ENCODE measurements at places on chromosomes 7 and 10.

DNA sequence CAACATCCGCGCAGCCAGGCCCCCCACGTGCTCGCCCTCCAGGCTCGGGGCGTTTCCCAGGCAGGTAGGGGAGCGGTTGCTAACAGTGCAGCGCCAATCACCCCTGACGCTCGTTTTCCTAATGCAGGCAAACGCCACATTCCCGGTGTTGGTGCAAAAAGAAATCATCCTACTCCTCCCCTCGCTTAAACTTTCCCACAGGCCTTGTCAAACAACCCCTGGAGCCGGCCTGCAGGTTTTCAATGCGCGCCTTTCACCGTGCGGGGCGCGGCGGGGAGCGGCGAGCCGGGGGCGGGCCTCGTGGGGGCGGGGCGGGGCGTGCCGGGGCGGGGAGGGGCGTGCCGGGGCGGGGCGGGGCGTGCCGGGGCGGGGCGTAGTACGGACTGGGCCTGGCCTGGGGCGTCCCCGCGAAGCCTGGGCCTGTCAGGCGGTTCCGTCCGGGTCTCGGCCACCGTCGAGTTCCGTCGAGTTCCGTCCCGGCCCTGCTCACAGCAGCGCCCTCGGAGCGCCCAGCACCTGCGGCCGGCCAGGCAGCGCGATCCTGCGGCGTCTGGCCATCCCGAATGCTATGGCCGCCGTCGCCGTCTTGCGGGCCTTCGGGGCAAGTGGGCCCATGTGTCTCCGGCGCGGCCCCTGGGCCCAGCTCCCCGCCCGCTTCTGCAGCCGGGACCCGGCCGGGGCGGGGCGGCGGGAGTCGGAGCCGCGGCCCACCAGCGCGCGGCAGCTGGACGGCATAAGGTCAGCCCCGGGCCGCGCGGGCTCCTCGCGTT is at the start of gene ECHDC3:
TSS of gene ECHDC3 (plus strand) at position 374 of the 770 bp plus-strand sequence. CDS start at position 569, 195 bp downstream.
- DNase-seq, result peak; percentile 28

GRCh38 chr7:24323961-24324480 is 40.0 kb downstream of the NPY start:
- DNase-seq, result no peak

DNA sequence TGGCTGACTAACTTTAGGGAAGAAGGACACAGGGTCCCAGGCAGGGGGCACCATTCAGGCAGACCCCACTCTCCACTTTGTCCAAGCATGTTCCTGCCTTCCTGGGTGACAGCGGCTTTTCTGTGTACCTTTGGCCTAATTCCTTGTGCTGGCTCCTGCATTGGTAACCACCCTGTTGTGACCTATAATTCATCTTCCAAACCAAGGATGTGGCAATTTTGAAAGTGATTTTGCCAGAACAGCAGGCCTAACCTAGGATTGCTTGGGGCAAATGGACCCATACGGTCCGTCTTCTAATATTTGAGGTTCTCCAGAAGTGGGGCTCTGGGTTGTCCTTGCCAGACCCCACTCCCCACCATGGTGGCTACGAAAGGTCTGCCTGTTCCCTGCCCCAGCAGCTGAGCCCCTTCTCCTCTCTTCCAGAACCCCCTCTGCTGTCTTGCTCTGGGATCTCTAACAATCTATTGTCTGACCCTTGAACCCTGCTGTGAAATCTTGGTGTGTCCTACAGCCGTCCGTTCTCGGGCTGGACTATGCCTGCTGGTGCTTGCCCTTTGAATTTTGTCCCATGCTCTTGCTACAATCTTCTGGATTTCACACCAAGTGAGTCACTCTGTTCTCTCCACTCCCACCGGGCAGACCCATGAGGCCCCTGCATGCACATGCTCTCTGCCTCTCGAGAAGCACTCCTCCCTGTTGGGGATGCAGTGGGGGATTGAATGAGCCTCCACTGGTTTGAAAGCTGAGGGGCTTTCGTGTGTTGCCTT is 316.0 kb downstream of the CXCL12 start:
- no peak for DNase-seq

DNA sequence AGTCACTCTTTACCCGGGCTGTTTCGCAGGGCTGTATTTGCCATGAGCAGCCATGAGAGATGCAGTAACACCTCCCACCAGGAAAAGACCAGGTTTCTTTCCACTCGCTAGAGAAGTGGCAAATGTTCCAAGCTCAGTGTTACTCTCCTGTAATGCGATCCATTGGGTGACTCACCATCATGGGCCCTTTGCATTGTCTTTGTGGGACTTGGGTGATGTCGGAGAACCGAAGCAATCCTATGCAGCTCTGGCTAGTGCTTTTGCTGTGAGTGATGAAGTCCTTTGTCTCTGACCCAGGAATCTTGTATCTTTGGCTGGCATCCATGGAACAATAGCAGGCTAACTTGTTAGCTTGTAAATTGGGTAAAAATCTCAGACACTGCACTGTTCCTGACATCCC is 40.0 kb downstream of the GHRHR start:
- no peak for DNase-seq

GRCh38 chr7:137962875-137963507 is 38.9 kb downstream of the CREB3L2 start:
- DNase-seq, result no peak

GRCh38 chr7:3482147-3482921 is 181.3 kb downstream of the SDK1 start:
- no peak for DNase-seq

- DNase-seq, result no peak
Observed at GRCh38 chr10:52213321-52213752, 100.7 kb upstream of the DKK1 start.

GRCh38 chr10:86648704-86649427 is 5.5 kb upstream of the OPN4 start:
- no peak for DNase-seq

DNA sequence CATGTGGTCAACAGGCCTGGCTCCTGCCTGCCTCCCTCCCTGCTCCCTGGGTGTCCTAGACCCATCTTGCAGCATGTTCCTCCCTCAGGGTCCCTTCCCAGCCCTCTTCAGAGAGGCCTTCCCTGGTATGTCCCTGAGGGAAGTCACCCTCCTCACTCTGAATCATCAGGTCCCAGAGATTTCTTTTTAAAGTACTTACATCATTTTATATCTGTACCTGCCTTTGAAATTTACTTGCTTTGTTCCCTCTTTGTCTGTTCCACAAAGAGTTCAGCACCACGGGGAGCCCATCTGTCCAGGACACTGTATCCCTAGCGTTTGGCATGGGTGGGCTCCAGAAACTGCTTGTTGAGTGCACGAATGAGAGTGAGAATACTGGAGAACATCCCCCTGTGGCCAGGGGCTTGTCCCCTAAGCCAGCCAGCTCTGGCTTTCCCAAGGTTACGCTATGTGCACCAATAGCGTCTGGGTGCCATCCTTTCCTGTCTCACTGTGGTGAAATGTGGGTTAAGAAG is 50.6 kb upstream of the IGFBP3 start:
- DNase-seq, result no peak

DNA sequence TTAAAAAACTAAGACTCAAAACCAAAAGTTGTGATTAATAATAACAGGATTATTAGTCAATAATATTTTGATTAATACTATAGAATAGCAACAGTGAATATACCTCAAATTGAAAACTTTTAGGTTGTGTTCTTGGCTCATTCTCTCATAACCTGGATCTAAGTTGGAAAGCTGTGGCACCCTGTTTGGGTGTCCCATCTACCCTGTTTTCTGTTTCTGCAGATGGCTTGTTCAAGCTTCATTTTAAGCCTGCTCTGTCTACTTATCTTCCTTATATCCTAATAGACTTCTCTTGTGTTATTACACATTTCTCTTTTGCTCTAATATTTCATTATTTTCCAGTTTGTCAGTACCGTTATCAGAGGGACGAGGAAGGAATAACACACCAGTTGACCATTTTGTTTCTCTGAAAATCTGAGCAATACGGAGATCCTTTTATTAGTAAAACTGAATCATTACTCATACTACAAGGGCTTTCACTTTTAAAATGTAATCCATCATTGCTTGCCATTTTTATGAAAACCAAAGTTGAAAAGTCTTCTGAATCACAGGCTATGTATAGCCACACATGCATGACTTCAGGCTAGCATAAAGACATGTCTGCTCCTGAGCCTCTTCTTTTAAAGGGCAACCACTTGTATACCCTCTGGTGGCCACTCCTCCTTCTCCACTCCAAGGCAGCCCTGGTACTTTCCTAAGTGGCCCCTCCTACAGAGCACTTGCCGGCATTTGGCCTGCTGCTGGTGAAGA is 22.3 kb downstream of the COX15 start:
- no peak for DNase-seq

DNA sequence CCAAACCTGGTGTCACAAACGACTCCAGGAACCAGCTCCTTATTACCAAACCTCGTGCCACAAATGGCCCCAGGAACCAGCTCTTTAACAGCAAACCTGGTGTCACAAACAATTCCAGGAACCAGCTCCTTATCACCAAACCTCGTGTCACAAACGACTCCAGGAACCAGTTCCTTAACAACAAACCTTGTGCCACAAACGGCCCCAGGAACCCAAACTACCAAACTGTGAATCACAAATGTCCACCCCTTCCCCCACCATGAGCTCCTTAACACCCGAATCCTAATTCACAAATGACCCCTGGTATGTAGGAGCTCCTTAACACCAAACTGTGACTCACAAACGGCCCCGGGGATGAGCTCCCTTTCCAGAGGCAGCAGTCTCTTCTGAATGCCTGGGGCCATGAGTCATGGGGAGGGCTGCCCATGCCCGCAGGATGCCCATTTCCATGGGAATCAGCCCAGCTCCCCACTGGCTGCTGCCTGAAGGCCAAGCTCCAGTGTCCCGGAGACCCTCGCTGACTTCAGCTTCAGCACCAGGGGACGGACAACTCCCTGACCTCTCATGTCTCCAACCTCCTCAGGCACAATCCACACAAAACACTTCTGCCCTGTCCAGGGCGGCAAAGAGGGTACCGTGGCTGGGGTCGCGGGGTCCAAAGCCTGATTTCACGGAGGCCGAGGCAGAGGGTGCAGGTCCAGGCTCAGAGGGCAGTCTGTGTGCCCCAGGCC is 213.1 kb downstream of the ELFN1 start:
- DNase-seq, result no peak

GRCh38 chr10:33631991-33632390 is 297.5 kb upstream of the NRP1 start:
- no peak for DNase-seq

DNA sequence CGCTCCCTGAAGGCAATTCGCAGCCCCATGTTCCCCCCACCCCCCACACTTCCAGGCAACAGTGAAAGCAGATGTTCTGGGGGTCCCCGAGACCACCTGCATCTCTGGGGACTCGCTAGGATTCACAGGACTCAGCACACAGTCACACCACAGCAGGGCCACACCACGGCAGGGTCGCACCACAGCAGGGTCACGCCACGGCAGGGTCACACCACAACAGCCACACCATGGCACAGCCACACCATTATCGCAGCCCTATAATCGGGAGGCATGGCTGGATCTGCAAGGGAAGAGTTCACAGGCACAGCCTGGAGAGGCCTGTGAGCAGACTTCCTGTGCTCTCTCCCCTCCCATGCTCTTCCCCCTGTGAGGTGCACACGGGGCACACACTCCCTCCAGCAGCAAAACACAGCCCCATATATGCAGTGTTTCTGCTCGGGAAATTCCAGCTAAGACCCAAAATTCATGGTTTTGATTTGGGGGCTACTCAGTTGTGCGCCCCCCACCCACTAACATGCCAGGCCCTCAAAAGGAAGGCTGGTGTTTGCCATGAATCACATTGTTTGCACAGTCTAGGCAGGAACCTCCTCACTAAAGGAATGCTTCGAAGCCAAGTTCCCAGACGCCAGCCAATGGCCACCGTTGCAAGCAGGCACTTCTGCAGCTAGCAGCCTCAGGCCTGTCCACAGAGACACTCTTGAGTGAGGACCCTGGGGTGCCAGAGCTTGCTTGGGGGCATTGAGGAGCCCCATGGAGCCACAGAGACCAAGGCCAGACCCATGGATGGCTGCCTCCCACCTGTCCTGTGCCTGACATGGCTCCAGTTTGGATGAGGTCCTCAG is 7.0 kb upstream of the DPYSL4 start:
- no peak for DNase-seq

DNA sequence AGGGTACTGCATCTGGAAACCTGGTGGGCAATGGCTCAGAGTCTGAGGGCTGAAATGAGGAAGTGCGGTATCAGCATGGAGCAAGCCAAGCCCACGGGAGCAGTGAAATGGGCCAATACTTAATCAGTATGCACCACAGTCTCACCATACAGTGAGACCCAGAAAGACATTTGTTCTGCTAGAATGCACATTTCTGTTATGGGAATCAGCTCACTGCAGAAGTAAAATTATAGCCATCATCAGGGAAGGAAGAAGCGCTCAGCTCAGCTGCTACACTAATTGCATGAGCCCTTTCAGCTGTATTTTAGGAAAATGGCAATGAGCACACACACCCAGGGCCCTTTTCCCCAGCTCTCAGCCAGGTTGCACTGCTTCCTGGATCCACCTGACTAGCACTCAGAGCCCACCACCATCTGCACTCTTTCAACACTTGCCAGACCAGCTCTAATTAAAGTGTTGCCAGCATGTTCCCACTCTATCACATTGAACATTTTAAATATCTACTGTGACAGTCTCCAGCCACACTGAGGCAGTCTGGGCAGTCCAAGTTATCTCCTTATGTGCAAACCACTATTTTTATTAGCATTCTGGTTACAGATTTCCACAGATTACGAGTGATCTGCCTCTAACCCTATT is 44.2 kb upstream of the PIK3AP1 start:
- no peak for DNase-seq

GRCh38 chr7:50863053-50863452 is 80.4 kb upstream of the GRB10 start:
- DNase-seq, result no peak

- no peak for DNase-seq
Observed at GRCh38 chr7:4151926-4152549, 530.1 kb upstream of the FOXK1 start.

DNA sequence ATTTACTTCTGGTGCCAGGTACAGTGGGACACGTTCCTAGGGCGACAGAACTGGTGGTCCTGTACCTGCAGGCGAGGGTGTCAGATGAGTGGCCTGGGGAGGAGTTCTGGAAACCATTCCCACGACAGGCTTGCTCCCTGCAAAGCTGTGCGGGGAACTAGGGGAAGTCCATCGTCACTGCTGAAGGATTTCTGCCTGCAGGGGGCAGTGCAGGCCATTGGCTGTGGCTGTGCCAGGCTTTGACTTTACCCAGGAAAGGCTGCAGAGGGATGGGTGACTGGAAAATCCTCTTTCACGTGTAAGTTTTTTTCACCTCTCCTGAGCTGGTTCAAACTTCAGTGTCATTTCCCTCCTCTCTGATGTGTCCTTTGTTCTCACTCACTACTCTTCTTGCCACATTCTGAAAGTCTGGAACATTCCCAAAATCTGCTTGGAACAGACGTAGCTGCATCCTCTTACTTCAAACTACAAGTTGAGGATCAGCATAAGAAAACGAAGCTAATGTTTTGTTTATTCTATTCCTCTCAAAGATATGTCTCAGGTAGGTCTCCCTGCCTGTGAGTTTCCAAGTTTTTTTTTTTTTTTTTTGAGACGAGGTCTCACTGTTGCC is 126.5 kb downstream of the SH2D4B start:
- peak; percentile 12 for DNase-seq

DNA sequence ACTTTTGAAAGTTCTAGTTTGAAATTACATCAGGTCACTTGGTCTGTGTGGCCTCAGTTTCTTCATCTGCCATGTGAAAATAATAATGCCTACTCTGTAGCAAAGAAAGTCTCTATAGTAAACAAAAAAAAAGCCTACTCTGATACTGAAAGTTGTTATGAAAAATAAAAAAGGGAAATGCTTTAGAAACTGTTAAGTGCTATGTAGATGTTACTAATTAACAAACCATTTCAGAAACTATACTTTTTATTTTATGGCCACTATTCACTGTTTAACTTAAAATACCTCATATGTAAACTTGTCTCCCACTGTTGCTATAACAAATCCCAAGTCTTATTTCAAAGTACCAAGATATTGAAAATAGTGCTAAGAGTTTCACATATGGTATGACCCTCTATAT is 50.6 kb downstream of the CFTR start:
- DNase-seq, result no peak

GRCh38 chr7:30474893-30475292 is 3.7 kb downstream of the NOD1 start:
- no peak for DNase-seq
